ENCODE measurements at places on chromosomes 16 and 17.

GRCh38 chr16:85610446-85611193 lies 2.5 kb upstream of the GSE1 start:
- peak; percentile 88 for DNase-seq

DNA sequence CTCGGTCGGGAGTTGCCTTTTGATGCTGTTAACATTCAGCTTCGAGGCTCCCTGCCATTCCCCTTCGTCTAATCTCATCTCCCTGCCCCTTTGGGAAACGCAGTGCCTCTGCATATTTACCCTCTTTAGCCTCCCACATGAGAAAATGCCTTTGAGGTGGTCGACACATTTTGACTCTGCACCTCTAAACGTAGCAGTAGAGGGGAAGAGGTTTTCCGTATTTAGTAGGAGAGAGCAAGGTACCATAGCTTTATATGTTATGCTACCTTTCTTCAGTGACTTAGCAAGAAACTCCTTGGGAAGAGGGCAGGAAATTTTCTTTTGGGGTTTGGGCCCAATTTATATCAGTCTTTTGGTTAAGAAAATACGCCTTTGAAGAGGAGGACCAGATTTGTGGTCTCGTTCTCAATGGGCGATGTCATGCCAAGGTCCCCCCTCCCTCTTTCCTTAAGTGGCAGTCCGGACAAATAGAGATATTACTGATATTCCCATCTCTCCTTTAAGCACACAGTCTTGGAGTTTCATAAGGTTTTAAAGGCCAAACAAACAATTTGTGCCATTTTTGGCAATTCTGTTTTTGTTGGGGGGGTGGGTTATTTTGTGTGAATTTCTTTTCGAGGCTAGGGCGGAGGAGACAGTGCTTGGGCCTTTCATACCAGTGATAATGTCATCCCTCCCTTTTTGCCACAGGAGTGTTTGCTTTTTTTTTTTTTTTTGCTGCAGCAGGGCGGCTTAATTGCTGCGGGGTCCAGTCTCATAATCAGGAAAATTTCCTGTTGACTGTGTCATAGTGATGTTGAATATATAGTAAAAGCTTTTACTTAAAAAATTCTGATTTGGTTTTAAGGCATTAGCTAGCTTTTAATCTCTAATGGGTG lies 1.5 kb downstream of the PAFAH1B1 start:
- no peak for DNase-seq

- no peak for DNase-seq
Measured at GRCh38 chr16:71726476-71727315, 2.2 kb upstream of the PHLPP2 start.

DNA sequence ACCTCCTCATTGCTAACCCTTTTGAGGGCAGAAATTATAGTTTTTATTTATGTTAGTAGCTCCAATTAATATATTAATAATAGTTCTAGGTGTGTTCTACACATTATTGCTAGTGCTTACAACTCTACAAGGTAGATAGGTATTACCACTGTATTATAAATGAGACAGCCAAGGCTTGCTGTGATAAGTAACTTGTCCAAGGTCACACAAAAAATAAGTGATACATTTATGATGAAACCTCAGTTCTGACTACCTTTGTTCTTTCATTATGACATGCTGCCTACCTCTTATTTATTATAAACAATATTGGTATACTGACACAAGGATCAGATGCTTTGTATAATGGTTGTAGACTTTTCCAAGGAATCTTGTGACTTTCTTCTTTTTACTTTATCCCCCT lies 41.2 kb downstream of the NFAT5 start:
- DNase-seq, result no peak

DNA sequence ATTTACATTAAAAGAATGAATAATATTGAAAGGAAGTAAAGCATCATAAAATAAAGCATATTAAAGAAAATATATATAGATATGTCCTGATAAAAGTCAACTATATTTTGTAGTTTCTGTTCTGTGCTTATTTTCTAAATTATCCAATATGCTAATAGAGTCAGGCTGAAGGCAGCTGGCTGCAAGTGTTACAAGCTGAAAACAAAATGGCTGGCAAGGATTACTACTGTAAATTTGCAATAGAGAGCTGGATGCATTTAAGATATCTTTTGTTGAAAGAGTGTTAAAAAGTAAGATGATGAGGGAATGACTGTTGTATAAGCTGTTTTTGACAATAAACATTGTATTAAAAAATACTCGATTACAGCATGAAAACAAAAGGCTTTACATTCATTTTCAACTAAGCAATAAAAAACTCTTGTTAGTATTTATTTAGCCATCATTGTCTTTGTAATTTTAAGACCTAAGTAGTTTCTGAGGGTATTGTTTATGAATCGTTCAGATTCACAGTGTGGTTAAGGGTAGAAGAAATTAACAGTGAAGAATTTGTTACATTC lies 76.3 kb downstream of the TANC2 start:
- no peak for DNase-seq

- no peak for DNase-seq
Measured at GRCh38 chr17:75980188-75981018, 1.4 kb downstream of the TEN1 start.

GRCh38 chr16:27784351-27785306 lies 234.7 kb downstream of the KATNIP start:
- no peak for DNase-seq

DNA sequence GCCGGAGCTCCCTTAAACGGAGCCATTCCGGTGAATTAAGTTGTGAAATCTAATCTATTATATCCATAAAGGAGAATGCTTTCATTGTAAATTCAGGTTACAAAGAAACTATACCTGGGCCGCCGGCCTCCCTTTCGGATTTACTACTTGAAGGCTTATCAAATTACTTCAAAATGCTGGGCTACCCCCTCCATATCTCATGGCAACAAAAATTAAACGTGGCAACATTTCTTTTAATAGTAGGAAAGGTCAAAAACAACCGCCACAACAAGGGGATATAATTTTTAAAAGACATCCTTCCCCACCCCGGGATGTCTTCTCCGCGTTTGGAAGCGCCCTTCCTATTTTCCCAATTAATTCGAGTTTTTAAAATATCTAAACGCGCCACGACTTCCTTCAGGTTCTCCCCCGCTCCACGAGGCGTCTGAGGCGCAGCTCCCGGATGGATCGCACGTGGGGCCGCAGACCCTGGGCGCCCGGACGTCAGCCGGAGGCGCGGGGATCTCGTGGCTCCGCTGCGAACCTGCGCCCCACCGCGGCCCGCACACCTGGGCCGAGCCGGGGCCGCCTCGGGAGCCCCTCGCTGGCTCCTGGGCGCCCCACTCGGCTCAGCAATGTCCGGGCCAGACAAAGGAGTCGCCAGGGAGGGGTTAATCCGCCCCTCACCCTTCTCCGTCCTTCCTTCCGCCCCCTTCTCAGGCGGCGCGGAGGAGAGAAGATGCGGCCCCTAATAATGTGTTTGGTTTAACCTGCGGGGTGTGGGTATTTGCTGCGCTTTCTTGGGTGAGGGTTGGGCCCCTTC lies 47.4 kb upstream of the SLC38A10 start:
- DNase-seq, result no peak

GRCh38 chr17:36939052-36939801 lies 2.0 kb downstream of the LHX1 start:
- DNase-seq, result no peak

DNA sequence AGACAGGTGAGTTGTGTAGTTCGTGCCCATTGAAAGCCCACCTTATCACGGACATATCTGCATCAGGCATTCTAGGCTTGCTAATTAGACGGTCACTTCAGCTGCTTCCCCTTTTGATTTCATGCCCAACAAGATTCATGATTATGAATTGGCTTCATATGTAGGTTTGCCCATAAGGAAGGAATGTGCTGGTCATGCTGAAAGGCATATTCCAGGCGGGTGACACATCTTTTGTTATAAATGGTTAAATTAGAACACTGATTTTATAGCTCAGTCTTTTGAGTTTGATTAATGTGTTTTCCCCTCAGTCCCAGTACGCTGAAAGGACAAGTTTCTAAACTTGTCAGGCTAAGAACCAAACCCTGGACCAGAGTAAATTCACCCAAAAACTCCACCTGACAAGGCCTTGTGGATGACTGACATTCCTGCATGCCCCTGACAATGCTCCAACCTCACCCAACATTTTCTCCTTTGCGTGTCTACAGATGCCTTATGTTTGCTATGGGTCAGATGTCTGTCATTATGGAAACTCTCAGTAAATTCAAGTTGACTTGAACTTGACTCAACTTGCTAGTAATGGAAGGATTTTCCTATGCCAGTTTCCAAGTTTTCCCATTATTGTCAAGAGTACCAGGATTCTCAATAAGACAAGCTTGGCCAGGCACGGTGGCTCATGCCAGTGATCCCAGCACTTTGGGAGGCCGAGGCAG lies 421.9 kb downstream of the PMP22 start:
- DNase-seq, result no peak

DNA sequence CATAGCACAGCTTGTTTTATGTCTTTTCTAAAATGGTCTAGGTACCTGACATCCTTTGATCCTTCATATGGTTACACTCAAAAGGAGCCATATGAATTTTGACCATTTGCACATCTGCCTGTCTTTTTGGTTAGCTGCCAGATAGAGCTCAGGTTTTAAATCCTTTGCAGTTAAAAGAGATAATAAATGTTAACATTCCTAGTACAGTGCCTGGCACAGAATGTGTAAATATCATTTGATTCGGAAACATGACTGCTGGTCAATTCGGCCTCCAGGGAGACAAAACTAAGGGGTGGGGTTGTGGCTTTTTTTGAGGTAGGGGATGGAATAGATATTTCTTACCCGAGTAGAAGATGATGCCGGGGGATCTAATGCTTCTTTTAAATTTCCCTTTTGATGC lies 64.2 kb downstream of the FTO start:
- no peak for DNase-seq

- no peak for DNase-seq
Measured at GRCh38 chr17:48030531-48030930, 7.1 kb downstream of the COPZ2 start.

DNA sequence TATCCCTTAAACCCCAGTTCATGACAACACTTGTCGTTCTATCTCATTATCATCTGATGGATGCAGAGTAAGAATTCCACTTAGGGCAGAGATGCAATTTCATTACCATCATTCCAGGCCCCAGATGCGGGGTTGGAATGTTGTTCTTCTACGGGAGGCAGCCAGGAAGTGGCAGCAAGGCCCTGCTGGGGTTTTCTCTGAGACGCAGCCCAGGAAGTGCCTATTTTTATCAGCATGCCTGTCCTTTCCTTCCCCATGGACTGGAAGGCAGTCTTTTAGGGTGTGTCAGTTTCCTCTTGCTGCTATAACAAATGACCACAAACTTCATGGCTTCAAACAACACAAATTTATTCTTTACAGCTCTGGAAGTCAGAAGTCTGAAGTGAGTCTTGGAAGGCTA lies 246.6 kb upstream of the DYNLRB2 start:
- DNase-seq, result no peak

DNA sequence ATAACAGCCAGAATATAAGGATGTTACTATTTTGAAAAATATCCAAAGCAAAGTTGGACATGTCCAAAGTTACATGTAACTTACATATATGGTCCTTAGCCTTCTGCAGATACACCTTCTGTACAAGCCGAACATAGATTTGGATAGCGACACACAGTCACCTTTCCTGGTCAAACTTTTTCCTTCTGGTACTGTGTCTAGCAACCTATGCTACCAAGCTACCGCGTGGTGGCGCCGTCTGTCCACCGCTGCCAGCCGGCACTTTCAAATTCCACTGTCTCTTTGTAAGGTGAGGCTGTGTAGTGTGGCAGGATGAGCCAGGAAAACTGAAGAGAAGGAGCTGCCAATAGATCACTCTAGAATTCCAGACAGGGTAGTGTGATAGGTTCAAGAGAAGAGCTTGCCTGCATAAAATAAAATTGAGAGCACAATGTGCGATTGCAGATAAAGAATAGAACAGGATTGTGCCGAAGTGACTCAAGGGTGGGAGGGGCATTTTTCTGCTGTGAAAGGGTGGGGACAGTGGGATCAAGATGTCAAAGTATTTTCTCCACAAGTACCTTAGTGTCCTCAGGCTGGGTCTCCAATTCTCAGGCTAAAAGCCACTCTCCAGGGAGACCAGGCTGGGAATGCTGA lies 366.9 kb downstream of the SLC39A11 start:
- DNase-seq, result peak; percentile 59

DNA sequence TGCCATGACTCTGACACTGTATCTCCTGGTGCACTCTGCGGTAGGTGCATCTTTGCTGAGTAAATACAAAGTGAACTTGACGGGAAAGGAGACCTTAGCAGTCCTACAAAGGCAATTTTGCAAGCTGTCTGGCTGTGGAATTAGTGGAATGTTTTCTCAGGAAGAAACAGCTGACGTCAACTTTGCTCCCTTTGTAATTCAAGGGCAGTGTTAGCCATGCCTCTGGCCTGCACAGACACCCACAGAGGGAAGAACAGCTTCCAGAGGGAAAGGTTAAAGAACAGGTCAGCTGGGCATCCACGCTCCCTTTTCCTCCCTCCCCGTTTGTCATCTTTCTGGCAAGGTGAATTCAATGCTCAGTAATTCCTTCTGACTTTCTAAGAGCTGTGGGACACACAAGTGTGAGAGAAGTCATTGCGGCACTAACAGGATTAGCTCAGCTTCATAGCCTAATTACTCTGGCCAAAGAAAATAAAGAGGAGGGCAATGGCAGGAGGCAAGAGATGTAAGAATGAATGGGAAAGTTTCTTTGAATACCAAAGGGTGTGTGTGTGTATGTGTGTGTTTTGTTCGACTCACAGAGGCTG lies 476.9 kb upstream of the GOT2 start:
- DNase-seq, result no peak

DNA sequence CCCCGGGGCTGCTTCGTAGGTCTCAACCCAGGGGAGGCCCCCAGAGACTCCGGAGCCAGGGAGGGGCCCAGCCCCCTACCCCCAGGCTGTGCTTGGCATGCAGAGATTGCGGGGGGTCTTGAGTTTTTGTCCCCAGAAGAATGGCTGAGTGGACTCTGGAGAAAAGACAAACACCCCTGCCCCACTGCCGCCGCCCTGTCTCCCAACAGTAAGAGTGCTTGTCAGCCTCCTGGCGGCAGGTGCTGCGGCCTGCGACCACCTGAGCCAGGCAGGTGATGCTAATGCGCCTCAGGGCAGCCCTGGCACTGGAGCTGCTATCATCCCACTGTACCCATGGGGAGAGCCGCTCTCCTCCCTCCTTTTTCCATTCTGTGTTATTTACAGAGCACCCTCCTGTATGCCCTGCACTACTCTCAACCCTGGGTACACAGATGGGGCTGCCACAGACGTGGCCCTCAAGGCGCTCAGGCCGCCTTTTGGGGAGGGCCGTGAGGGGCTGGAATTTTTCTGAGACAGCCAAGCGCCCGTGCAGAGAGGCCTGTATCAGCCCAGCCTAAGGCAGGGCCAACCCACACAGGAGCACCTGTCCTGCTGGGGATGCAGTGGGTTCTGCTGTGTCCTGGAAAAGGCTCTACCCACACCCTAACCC lies 2.6 kb upstream of the IL17C start:
- DNase-seq, result no peak

- no peak for DNase-seq
Measured at GRCh38 chr17:44793885-44794842, 35.4 kb downstream of the ADAM11 start.

Data from activated CD4-positive, alpha-beta T cell treated with anti-CD3 and anti-CD28 coated beads, Interleukin-2, amount 50 U/mL, for 48 hours (primary cell).